ENCODE measurements at places on chromosomes 6 and 20.

DNA sequence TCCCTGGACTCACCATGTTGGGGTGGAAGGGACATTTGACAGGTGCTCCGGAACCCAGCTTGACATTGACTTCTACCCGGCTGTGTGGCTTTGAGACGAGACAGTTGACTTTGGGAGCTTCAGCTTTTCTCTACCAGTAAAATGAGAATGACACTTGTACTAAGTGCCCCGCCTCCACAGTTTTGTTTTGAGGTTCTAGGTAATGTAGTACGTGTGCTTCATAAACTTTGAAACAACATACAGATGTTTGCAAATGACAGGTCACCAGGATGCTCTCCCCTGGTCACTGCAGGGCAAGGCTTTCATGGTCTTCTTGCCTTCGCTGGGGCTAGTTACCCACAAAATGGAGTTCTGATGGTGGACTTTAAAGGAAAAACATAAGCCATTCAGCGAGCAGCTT, 31.3 kb downstream of the CLIC5 start:
- no peak for DNase-seq

GRCh38 chr6:22632581-22633145, 63.3 kb downstream of the HDGFL1 start:
- DNase-seq = no peak

DNA sequence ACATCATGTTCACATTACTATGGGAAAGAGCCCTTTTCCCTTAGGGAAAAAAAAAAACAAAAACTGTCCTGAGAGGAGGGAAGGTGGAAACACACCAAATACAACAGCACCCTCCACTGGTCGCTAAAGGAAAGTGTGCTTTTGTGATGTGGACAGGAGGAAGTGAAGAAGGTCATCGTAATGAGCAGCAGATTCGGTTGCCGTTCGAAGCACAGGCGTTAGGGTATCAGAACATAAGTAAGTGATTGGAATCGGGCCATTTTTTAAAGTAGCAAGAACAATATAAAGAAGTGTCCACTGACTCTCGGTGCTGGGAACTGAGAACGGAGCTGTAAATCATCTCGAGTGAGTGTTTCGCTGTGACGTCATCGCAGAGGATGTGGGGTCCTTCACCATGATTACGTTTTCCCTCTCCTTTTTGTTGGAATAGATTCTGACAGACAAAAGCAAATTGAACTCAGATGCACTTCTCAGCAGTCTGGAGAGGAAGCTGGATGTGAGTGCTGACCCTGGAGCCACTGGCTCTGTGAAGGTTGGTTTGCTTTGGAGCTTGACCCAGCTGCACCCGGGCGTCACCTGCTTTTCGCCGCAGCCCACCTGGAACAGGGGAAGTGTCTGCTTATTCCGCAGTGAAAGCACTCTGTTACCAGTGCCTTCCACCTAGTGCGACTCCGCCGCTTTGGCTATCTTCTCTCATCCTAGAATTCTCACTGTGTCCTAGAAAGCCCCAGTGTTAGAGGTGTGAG, 203.6 kb upstream of the GMDS start:
- DNase-seq = no peak

GRCh38 chr20:34820805-34821578, 4.5 kb downstream of the NCOA6 start:
- DNase-seq = no peak

- no peak for DNase-seq
These were observed 21.2 kb upstream of the CCN6 start for GRCh38 chr6:112032728-112033127.

DNA sequence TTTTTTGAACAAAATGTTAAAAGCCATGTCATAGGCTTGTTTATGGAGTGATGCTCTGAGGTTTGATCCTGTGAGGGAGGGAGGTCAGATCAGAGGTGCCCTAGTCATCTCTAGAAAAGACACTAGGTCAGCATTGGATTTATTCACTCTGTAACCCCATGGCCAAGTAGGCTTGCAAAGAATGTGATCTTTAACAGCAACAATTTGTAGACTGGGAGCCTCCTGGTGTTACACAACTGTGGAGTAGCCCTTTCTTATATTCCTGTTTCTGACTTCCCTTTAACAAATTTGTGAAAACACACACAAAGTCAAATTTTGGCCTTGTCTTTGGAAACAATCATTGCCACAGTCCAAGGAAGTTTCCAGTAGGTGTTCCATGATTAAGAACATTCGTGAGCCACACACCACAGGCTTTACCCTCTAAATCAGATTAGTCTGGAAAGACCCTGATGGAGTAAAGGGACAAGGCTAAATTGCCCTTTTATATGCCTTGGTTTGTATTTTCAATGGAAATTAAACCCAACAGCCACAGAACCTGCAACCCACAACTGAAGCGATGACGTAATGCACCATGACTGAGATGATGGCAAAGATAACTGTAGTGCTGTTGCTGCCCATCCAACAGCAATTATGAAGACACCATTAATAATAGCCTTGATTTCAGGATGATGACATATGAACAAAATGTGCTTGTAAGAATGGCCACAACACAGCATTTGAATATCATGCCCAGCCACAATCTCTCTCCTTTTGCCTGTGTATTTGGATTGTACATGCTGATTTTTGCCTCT, 22.1 kb downstream of the SCP2D1 start:
- no peak for DNase-seq

- DNase-seq = no peak
These were observed 64.0 kb downstream of the THBS2 start for GRCh38 chr6:169189686-169190085.

DNA sequence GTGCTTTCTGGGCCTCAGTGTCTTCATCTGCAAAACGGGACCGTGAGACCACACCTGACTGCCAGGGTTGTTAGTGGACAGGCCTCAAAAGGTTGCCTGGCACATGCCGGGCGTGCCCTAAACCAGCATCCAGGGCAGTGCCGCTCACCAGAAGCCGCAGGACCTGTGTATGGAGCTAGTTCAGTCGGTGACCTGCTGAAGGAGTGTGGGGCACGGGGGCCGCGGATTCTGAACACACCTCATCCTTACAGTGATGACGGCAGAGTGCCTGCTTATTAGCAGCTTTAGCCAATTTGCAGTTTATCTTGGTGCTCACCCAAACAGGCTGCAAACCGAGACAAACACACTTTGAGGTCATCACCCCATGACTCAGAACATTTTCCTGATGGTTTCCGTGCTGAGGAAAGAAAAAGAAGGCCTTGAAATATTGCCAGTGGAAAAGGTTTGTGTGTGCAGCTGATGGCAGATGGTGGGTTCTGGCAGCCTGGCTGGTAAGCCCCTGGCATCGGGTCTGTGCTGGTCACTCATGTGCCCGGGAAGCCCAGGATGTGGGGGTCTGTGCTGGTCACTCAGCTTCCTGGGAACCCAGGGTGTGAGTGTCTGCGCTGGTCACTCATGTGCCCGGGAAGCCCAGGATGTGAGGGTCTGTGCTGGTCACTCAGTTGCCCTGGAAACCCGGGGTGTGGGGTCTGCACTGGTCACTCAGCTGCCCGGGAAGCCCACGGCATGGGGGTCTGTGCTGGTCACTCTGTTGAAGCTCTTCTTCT, 153.8 kb downstream of the ERMARD start:
- no peak for DNase-seq

GRCh38 chr6:41002168-41002567, 36.9 kb downstream of the UNC5CL start:
- DNase-seq = no peak

DNA sequence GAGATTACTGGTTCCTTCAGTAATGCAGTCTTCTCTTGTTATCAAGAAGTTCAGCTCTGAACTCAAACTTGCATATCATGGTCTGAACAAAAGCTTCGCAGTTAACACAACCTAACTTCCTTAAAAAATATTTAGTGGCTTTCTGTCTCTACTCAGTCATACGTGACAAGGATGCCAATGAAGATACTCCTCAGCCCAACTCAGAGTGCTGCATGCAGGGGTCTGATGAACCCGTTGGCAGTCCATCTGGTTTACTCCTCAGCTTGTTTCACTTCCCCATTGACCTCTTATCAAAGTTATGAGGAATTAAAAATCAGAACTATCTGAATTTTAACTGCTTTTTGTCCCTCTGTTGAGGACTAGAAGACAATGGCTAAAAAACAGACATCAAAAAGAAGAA, 56.6 kb upstream of the RIN2 start:
- DNase-seq = no peak
